ENCODE measurements at places on chromosomes 7 and 10.

DNA sequence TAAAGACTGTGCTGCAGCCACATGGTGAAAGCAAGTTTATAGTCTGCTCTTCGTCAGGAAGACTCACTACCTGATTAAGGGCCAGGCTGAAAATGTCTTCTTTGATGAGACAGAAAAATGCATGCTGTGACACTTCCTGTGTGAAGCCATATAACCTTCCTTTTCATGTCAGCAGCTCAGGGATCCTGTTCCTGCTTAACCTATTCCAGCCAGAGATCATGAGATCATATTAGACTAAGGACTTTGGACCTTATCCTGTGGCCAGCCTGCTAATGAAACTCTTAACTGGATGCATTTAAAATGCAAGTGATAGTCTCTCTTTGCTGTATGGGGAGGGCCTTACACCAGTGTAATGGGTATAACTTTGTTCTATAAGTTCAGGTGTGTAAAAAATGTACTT is 165.2 kb downstream of the PTEN start:
- no peak for DNase-seq

- no peak for DNase-seq
Measured at GRCh38 chr10:12412666-12413368, 63.5 kb downstream of the CAMK1D start.

GRCh38 chr7:19851504-19851903 is 78.1 kb upstream of the TMEM196 start:
- DNase-seq = no peak

GRCh38 chr7:48636391-48637015 is 287.8 kb upstream of the CDC14C start:
- DNase-seq = no peak

- DNase-seq = no peak
Measured at GRCh38 chr7:70763961-70764691, 367.8 kb upstream of the GALNT17 start.

DNA sequence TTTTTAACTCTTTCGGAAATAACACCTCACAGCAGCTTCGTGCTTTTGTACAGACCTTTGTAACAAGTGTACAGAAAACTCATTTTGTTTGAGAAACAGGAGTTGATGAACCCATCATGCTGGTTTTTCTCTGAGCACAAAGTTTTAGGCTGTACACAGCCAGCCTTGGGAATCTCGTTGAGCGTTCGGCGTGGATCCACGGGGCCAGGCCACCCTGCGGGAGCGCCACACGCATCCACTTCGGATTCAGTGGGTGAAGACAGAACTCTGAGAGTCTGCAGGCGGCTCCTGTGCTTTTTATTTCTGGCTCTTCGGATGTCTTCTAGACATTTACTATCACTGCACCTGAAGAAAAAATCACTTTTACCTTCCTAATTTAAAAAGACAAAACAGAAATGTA is 131.2 kb downstream of the SMURF1 start:
- peak; percentile 9 for DNase-seq

DNA sequence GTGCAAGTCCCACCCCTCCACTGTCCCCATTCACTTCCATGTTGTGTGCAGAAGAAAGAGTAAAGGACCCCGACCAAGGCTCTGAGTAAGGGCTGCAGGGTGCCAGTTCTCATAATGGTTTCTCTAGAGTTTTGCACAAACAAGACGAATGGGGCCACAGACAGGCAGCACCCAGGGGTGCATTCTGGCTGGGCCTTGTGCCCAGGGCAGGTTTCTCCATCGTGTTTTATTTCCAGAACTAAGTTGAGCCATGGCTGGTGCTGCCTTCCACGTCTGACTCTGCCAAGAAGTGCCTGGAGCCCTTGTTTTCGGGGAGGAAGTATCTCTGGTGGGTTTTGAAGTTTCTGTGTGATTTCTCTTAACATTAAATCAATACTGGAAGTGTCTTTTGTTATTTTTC is 95.0 kb upstream of the SDK1 start:
- no peak for DNase-seq

DNA sequence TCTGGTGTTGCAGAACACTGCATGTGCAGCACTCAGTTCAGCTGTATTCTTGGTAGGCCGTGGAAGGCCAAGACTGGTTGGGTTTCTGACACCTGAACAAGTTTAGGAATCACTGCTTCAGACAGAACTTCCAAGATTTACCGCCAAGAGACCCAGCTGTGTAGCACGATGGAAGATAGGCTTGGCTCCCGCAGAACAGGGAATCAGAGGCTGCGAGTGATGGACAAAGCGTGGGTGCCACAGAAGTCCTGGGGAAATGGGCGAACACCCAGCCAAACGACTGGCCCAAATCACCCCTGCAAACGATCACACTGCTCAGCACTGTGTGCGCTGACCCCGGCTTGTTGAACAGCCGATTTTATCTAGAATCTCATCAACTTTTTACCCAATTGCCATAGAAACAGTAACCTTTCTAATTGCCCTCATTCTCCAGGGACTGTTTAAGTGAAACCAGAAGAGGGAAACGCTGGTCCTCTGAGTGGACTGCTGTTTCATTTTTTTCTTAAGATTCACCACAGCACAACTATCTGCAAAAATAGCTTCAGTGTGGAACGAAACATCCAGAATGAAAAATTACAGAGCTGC is 17.9 kb downstream of the ZFAND2A start:
- no peak for DNase-seq

- no peak for DNase-seq
Measured at GRCh38 chr10:112706577-112706976, 243.5 kb upstream of the TCF7L2 start.

DNA sequence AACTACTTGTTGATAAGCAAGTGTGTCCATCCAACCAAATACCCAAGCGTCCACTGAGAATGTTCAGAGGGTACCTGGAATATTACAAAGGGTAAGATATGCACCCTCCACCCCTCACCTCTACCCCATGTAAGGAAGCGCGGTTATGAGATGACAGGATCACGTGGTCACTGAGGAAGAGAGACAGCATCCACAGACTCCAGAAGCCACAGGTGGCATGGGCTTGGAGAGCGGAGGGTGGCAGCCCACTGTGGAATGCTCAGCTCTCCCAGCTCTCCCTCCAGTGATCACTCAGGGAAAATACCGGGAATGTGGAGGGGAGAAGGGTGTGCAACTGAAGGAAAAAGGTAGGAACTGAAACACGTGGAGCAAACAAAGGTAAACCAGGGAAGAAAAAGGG is 25.7 kb downstream of the SFMBT2 start:
- no peak for DNase-seq

All from Peyer's patch (tissue), 4 donors.